Colonic mucosa (tissue), 4 donors: ENCODE measurements at places on chromosomes 3 and 15. TPM values are rescaled to one million over a fixed set of nuclear protein-coding genes. Genes with fewer than 3 reads are reported as not detected.
A peak's percentile ranks its signal among the peaks of the same experiment; 100 is the strongest.

DNA sequence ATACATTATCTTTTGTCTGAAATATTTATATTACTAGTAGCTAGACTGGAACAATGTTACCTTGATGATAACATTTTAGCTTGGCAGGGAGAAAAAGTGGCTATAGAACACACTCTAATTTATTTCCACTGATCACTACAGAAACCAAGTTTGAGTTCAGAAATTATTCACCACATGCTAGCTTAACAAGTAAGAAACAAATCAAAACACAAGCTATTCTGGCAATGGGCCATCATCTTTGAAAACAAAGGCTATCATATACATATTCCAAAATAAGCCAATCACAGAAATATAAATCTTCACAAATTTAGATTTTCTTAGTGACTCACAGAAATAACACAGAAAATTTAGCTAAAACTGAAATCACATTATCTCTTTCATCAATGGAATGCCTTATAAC, 17.1 kb downstream of the AQR start:
- no peaks in the 10 kb centered on the region for H3K27me3 ChIP-seq
- H3K4me1 ChIP-seq, result no peaks in the 10 kb centered on the region
- no peak for DNase-seq
- no peak overlapping the region for H3K4me3 ChIP-seq
- no peak overlapping the region for H3K27ac ChIP-seq

GRCh38 chr15:57253082-57253481, 123.2 kb upstream of the CGNL1 start:
- H3K4me1 ChIP-seq, result no peaks in the 10 kb centered on the region
- H3K27me3 ChIP-seq, result no peaks in the 10 kb centered on the region
- H3K27ac ChIP-seq, result no peak overlapping the region
- no peak for DNase-seq
- no peaks in the 10 kb centered on the region for H3K36me3 ChIP-seq

DNA sequence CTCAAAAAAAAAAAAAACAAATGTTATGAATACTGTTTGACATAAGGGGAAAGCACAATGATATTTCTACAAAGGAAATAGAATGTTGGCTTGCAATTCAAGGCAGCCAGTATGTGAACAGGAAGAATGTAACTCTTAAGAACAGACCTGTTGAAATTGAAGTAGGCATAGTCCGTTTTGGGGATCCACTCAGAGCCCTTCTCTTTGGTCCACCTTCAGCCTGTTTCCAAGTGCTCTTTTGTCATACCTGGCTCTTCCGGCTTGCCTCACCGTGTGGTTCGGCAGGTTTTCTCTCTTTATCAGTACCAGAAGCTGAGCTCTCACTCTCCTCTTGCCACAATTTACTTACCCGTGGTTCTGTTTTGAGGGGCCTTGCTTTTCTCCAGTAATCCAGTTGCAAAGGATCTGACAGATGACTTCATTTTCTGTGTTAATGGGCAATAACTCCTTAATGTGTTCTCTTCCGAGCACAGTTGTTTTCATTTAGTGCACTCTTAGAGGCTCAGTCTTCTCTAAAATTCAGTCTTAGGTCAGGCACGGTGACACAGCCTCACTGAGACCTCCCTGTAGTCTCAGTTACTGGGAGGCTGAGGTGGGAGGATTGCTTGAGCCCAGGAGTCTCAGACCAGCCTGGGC, 6.7 kb downstream of the ABHD17C start:
- H3K27ac ChIP-seq, result peak overlapping the region; percentile 4
- H3K36me3 ChIP-seq, result no peaks in the 10 kb centered on the region
- H3K4me1 ChIP-seq, result peaks cover 5% of the 10 kb centered on the region
- no peaks in the 10 kb centered on the region for H3K27me3 ChIP-seq
- no peak for DNase-seq

DNA sequence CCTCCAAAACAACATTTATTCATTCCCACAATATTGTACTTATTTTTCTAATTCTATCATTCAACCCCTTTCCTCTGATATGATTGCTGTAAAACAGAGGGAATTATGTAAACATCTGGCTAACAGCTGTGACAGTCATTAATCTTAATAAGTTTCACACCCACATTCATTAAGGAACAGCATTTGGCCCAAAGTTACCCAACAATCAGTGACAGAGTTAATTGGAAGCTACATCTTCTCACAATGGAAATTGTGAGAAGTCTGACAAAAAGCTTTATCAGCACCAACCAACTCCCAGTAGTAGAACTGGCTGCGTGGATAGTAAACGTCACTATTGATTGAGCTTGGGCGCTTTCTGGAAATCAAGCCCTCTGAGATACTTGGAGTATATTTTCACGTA, 165.8 kb upstream of the SLC24A5 start:
- no peaks in the 10 kb centered on the region for H3K27me3 ChIP-seq
- H3K27ac ChIP-seq, result no peak overlapping the region
- H3K36me3 ChIP-seq, result no peaks in the 10 kb centered on the region
- H3K4me3 ChIP-seq, result no peak overlapping the region

GRCh38 chr3:26719134-26719533, 96.6 kb downstream of the LRRC3B start:
- no peaks in the 10 kb centered on the region for H3K36me3 ChIP-seq
- H3K4me1 ChIP-seq, result no peaks in the 10 kb centered on the region
- no peak overlapping the region for H3K4me3 ChIP-seq
- no peaks in the 10 kb centered on the region for H3K27me3 ChIP-seq

- no peak overlapping the region for H3K27ac ChIP-seq
- no peak overlapping the region for H3K4me3 ChIP-seq
- H3K4me1 ChIP-seq, result no peaks in the 10 kb centered on the region
- no peak for DNase-seq
- H3K27me3 ChIP-seq, result no peaks in the 10 kb centered on the region
These were observed 582.2 kb downstream of the FOXP1 start for GRCh38 chr3:71001303-71001830.

DNA sequence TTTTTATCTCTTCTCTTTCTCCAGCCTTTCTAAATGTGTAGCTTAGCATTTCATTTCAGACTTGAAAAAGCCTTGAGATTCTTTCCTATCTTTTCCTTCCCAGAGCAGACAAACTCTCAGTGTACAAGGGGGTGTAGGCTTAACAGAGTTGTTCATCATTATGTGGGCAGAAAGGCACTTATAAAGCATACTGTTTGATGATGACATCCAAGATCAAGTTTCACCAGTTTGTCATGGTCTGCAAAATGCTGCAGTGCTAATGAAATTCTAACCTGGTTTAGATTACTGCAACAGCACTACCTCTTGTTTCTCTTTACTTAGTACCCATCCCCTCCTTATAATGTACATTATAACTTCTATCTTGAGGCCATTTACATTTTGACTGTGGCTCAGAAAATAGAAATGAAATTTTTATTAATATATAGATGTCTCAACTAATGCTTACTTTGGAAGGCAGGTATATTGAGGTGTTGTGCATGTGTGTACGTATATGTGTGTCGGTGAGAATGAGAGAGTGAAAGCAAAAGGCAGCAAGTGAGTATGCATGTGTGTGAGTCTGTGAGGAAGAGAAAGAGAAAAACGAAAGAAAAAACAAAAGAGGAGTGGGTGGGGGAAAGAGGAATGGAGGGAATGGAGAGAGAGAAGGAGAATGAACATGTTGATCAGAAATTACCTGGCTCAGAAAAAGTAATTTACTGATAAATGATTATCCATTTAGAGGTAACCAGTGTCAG, 1043.6 kb downstream of the TUSC7 start:
- H3K4me1 ChIP-seq, result no peaks in the 10 kb centered on the region
- no peak for DNase-seq
- H3K36me3 ChIP-seq, result no peaks in the 10 kb centered on the region
- H3K27ac ChIP-seq, result no peak overlapping the region

DNA sequence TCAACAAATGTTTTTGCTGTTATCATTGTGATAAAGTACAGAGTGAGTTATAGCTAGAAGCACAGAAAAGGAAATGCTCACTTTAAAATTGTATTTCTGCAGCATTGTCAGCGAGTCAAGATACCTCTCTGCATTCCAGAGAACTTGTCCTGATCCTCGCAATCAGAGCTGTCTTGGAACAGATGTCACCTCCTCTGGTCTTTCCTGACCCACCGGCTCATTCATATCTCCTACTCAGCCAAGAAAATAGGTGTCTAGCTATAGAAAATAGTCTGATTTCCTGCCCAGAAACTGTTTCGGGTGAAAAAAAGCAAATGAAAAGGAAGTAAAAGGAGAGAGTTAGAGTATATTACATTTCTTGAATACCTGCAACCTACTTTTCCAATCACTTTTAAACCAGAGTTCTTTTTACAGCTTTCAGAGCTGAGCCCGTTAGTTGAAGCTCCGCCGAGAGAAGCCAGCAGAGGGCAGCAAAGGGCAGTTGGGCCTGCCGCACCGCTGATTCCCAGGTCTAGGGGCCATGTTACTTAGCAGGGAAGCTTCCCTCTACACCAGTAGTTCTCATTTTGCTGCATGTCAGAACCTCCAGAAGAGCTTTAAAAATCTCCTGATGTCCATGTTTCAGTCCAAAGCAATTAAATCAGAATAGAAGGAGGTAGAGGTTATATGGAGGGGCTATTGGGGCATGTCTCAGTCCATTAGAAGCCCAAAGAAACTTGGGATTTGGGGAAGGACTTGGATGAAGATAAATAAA, 185.7 kb upstream of the THRB start:
- no peaks in the 10 kb centered on the region for H3K27me3 ChIP-seq
- peak; percentile 72 for DNase-seq
- H3K27ac ChIP-seq, result no peak overlapping the region
- H3K4me1 ChIP-seq, result no peaks in the 10 kb centered on the region
- H3K4me3 ChIP-seq, result no peak overlapping the region

The GOLGA6A gene
- not detected for total RNA-seq

The CLDN18 gene
- 0.44 TPM for total RNA-seq
